ENCODE measurements at places on chromosomes 3 and 15.

- DNase-seq = no peak
These were observed 329.6 kb downstream of the UACA start for GRCh38 chr15:70433586-70434324.

- no peak for DNase-seq
These were observed 80.9 kb downstream of the THBS1 start for GRCh38 chr15:39661776-39662175.

- DNase-seq = no peak
These were observed 770.7 kb upstream of the ALCAM start for GRCh38 chr3:104596054-104596453.

GRCh38 chr3:149613988-149614387 is 43.8 kb downstream of the WWTR1 start:
- no peak for DNase-seq

GRCh38 chr3:14113965-14114635 is 10.6 kb downstream of the CHCHD4 start:
- DNase-seq = no peak

GRCh38 chr15:81181220-81181619 is 15.5 kb upstream of the IL16 start:
- no peak for DNase-seq

DNA sequence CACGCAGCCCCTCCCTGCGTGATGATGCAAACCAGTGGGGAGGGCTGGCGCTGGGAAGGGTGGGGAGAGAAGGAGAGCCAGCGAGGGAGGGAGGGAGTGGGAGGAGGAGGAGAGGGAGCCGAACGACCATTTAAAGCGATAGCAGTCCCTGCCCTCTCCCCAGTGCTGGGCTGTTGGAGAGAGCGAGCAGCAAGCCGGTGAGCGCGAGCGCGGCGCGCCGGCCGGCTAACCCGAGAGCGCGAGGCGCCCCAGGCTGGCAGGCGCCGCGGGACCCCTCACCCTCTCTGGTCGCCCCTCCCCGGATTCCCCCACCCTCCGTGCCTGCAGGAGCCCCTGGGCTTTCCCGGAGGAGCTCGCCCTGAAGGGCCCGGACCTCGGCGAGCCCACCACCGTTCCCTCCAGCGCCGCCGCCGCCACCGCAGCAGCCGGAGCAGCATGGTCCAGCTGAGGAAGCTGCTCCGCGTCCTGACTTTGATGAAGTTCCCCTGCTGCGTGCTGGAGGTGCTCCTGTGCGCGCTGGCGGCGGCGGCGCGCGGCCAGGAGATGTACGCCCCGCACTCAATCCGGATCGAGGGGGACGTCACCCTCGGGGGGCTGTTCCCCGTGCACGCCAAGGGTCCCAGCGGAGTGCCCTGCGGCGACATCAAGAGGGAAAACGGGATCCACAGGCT is at the start of gene GRM7:
GRM7 (plus strand) TSS at position 162 of the 671 bp plus-strand sequence.
- no peak for DNase-seq

GRCh38 chr3:113147681-113148261 is 63.6 kb upstream of the BOC start:
- DNase-seq = no peak

DNA sequence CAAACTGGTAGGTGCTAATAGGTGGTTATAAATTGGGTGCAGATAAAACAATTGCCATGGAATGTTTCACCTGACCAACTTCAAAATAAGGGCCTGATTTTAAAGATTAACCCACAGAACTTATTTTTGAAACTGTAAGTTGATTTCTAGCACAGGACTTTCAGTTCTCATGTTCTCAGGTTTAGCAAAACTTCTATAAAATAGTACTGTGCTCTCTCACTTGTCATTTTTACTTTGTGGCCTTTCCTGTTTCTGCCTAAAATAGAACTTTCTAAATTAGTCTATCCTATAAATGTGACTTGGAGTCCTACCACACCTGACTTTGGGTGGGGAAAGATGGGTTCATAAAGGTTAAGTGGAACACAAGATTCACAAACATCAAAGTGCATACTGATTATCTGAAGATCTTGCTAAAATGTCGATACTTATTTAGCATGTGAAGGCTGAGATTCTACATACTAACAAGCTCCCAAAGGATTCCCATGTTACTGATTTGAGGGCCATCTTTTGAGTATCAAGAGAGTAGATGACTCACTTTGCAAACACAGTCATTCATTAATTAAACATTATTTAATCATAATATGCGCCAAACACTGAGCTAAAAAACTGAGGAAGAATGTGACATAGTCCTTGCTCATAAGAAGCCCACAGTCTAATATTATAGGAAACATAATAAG is 38.6 kb downstream of the BTLA start:
- no peak for DNase-seq

- DNase-seq = peak; percentile 52
These were observed 15.7 kb downstream of the BHLHE40 start for GRCh38 chr3:4994823-4995499.

GRCh38 chr3:179454887-179455286 is 3.6 kb upstream of the GNB4 start:
- DNase-seq = no peak

GRCh38 chr15:57288926-57289580 is 87.3 kb upstream of the CGNL1 start:
- no peak for DNase-seq

- DNase-seq = no peak
These were observed 678 bp downstream of the DOCK3 start for GRCh38 chr3:50675179-50676030.

GRCh38 chr3:171806200-171807128 is 3.8 kb downstream of the PLD1 start:
- DNase-seq = no peak

- DNase-seq = no peak
These were observed 4.4 kb upstream of the CLEC3B start for GRCh38 chr3:45021524-45022297.

- no peak for DNase-seq
These were observed 798.7 kb downstream of the DIPK2A start for GRCh38 chr3:144770281-144770680.

DNA sequence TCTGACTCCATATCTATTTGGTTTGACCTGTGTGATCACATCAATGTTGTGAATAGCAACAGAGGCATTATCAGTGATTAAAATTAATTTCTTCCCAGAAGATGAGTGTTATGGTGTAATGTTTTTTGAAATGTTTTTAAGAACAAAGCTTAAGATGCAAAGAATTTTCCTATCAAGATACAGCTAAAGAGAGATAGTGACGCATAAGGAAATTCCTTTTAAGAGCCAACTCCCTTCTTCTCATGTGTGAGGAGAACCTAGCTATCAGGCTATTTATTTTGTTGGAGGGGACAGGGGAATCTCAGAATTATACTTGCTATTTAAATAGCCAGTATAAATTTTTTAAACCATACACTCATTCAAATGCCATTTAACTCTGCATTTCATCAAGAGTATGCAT is 71.3 kb downstream of the COL8A1 start:
- DNase-seq = no peak

GRCh38 chr15:69727121-69727924 is 274.7 kb downstream of the RPLP1 start:
- DNase-seq = no peak

DNA sequence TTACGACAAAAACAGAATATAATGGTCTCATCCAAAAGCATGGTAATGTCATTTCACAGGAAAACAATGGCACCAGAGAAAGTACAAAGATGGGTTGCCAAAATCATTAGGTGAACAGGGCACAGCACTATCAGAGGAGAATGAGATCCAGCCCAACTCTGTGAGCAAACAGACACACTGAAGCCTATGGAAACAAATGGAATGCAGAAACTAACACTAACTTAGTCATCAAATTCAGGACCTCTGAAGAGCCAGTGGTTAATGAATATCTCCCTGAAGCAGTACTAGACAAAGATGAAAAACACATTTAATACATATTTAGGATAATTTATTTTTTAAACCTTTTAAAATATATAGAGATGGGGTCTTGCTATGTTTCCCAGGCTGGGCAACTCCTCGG is 14.6 kb upstream of the RPS17 start:
- no peak for DNase-seq

- DNase-seq = no peak
These were observed 131.8 kb upstream of the MCTP2 start for GRCh38 chr15:94099574-94099960.

- DNase-seq = no peak
These were observed 58.2 kb downstream of the ZNF148 start for GRCh38 chr3:125316949-125317348.

DNA sequence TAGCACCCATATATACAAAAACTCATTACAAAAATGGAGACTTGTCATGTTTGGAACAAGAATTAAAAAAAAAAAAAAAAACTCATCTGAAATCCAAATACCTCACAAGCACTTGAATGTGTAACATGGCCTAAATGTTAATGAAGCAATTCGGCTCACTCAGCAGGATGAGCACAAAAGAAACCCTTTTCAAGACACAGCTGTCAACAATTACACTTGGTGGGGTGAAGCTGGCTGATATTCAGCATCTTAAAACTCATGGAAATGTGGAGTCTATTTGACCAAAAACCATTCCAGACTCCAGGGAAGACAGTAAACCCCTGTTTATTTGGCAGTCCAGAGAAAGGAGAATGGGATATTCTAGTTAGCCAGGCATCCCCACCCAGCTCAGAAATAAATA is 205.4 kb upstream of the TSC22D2 start:
- DNase-seq = no peak

DNA sequence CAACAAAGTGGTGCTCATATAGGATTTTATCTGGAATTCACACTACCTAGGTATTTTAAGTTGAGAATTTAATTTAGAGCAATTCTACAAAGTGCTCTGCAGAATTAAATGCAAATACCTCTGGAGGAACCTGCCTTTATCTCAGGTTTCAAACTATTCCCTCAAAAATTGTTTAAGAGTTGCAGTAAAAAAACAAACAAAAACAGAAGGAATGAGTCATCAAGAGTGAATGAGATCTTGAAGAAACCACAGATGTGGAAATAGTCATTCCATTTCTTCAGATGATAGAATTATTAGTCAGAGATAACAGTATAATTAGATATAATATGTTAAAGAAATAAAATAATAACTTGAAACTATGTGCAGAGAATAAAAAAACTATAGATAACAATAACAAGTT is 80.8 kb upstream of the SCN5A start:
- no peak for DNase-seq

GRCh38 chr15:46732060-46732459 is 985.2 kb upstream of the SEMA6D start:
- no peak for DNase-seq

- no peak for DNase-seq
These were observed 373.4 kb downstream of the LPP start for GRCh38 chr3:188527389-188527788.

DNA sequence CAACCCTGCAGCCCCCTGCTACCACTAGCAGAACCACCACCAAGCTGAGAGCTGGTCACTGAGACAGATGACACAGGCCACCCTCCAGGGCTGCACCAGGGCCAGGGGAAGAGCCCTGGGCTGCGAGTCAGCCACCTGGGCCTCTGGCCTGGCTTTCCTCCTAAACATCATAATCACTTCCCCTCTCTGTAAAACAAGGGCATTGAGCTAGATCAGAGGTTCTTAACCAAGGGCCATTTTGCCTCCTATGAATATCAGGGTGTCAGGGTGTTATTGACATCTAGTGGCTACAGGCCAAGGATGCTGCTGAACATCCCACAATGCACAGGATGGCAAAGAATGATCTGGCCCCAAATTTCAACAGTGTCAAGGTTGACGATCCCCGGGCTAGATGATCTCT is 25.2 kb downstream of the TLE3 start:
- DNase-seq = no peak

DNA sequence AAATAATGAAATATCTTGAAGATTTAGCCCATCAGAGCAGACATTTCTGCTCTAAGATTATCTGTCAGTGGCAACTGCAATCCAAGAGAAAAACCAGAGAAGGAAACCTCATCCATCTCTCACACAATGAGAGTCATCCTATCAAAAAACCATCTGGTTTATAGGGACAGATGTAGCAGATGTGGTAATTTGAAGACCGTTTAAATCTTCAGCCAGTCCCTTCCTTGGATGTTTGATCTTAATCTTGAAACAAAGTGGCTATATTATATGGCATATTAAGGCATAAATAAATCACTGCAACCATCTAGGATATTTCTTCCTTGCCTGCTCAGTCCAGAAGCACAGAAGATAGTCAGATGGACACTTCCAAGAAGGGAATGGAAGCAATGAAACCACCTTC is 305.3 kb downstream of the MAGI1 start:
- DNase-seq = no peak

GRCh38 chr3:186471771-186472170 is 72.4 kb downstream of the CRYGS start:
- no peak for DNase-seq

- DNase-seq = no peak
These were observed at the start of gene B3GALNT1 for GRCh38 chr3:161104561-161105551. TSS of gene B3GALNT1 (minus strand) at chr3:161105349. CDS start at chr3:161086754, 18,595 bp downstream.

DNA sequence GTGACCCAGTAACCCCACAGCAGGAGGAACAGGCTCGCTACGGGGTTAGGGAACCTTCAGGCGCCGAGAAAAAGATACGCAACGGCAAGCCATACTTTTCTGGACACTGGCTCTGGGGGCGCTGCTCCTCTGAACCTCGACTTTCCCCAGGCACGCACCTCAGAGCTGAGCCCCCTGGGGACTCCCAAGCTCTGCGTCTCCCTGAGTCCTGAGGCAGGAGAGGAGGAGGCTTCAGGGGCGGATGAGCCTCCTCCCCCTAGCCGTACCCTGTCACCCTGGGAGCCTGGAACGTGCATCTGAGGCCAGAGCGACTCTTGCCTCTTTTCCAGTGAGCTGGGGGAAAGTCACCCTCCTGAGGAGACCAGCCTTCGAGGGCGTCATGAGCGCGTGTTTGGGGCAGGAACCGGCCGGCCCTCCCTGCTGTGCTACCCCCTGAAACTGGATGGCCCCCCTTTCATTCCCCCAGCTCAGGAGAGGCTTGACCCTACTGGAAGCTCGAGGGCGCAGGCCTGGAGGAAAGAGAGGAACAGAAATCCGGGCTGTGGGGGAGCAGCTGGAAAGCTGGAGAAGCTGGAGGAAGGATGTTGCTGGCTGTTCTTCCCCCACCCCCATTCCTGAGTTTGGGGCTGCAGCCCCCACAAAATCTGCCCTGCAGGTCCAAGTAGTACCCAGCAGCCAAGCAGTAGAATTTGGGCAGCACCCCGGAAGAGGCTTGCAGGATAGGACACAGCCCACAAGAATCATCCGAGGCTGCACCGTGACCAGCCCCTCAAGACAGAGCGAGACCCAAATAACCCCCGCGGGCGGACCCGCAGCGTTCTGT is 25.1 kb upstream of the POLG start:
- no peak for DNase-seq

- no peak for DNase-seq
These were observed 279.2 kb downstream of the GABRG3 start for GRCh38 chr15:27250223-27250622.

DNA sequence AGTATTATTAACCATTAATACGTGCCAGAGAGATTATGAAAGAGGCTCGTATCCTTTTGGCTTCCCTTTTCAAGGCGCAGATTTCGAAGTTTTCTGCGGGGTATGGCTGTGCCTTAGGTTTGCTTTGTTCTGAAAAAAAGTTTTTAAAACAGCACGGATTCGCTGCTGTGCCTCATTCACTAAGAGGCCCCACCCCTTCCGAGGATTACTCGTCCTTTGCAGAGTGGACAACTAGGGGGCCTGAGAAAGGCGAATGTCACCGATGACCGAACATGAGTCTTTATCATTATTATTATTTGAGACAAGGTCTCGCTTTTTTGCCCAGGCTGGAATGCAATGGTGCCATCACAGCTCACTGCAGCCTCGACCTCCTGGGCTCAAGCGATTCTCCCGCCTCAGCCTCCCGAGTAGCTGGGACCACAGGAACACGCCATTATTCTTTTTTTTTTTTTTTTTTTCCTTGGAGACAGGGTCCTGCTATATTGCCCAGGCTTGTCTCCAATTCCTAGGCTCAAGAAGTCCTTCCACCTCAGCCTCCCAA is 684 bp upstream of the RPS27L start:
- peak; percentile 30 for DNase-seq

GRCh38 chr3:187567021-187567420 is 103.2 kb downstream of the SST start:
- peak; percentile 13 for DNase-seq
